Left lung (tissue), 14 donors: ENCODE measurements at places on chromosomes 7 and 10. TPM values are rescaled to one million over a fixed set of nuclear protein-coding genes. Genes with fewer than 3 reads are reported as not detected.

The SLC13A4 gene
- polyA plus RNA-seq: 4.5 TPM

The ADCK2 gene
- polyA plus RNA-seq: 16.1 TPM

The CCDC146 gene
- 28.3 TPM for polyA plus RNA-seq

The SLC29A4 gene
- 35.0 TPM for polyA plus RNA-seq

The FFAR4 gene
- polyA plus RNA-seq: 0.07 TPM

The SMO gene
- 53.0 TPM for polyA plus RNA-seq
